ENCODE measurements at places on chromosomes 2 and 18.

DNA sequence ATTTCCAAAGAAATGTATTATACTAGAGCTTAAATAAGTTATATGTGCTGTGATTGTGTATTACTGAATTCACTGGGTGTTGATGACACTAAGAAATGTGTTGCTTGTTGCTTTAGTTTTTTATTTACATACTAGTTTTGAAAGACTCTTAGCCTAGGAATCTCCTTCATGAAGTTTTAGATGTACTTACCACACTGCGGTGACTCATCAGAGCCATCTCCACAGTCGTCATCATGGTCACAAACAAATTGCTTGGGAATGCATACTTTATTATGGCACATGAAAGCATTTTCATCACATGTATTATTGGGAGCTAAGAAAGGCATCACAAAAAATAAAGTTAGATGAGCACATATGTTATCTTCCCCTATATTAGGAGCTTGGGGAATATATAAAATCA lies 1624.2 kb downstream of the LRP1B start:
- no peak overlapping the region for H3K4me3 ChIP-seq
- H3K4me1 ChIP-seq, result no peaks in the 10 kb centered on the region
- no peaks in the 10 kb centered on the region for H3K36me3 ChIP-seq
- H3K27me3 ChIP-seq, result no peaks in the 10 kb centered on the region

DNA sequence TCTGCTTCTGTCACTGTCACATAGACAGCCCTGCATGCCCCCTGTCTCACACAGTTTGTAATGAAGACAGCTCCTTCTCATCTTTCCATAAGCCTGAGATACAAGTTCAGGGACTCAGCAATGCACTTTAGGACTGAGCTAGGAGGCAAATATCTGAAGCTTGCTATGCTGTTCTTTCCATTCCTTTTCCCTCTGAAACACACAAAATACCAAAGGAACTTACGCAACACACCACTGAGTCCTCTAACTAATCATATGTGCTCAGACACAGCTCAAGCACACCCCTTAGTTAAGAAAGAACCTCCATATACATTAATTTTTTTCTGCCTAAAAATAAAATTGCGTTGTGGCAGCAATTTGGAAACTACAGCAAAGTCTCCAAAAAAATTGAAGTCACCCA lies 17.9 kb downstream of the SERPINB8 start:
- no peaks in the 10 kb centered on the region for H3K27me3 ChIP-seq
- no peak overlapping the region for H3K4me3 ChIP-seq
- peaks cover 24% of the 10 kb centered on the region for H3K36me3 ChIP-seq
- no peak overlapping the region for H3K27ac ChIP-seq
- no peak for DNase-seq
- no peaks in the 10 kb centered on the region for H3K4me1 ChIP-seq

DNA sequence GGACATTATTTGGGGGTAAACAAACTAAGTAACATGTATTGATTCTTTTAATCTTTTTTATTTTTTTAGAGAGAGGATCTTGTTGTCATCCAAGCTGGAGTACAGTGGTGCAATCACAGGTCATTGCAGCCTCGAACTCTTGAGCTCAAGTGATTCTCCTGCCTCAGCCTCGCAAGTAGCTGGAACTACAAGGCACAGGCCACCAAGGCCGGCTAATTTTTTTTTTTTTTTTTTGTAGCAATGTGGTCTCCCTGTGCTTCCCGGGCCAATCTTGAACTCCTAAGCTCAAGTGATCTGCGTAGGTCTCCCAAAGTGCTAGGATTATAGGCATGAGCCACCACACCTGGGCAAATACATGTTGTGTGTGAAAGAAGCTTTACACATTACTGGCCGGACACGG lies 29.6 kb downstream of the OLA1 start:
- no peak overlapping the region for H3K27ac ChIP-seq
- H3K36me3 ChIP-seq, result peaks cover 3% of the 10 kb centered on the region
- H3K4me1 ChIP-seq, result no peaks in the 10 kb centered on the region
- DNase-seq, result no peak
- H3K4me3 ChIP-seq, result no peak overlapping the region

DNA sequence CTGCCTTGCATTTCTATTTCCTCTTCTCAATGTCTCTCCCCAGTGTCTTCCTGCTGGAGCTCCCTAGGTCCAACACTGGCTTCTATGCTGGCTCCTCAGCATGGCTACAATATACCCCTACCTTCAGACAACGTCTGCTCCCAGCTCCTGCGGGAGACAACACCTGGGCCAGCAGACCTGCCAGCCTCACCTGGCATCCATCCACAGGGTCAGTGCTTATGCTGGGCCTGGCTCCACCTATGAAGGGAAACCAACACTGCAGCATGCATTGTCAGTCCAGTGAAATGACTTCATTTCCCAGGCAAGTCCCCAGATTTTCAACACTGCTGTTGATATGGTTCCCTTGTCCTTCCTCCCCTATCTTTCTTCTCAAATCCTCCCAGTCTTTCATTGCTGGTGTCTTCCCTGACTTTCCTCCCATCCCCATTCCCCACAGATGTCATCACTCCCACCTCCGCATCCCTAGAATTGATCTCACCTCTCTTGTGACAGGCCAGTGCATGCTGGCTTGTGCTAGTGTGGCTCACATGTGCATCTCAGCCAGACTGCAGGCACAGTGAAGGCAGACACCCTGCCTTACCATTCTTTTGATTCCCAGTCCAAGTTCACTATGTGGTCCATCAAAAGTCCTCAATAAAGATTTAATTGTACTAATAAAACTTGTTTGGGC lies 98.0 kb downstream of the MYO5B start:
- no peak overlapping the region for H3K4me3 ChIP-seq
- no peak overlapping the region for H3K27ac ChIP-seq
- H3K27me3 ChIP-seq, result no peaks in the 10 kb centered on the region
- H3K4me1 ChIP-seq, result no peaks in the 10 kb centered on the region

GRCh38 chr2:150466741-150467620 lies 20.5 kb downstream of the RND3 start:
- H3K4me1 ChIP-seq, result no peaks in the 10 kb centered on the region
- H3K27ac ChIP-seq, result no peak overlapping the region
- DNase-seq, result no peak
- H3K27me3 ChIP-seq, result no peaks in the 10 kb centered on the region

DNA sequence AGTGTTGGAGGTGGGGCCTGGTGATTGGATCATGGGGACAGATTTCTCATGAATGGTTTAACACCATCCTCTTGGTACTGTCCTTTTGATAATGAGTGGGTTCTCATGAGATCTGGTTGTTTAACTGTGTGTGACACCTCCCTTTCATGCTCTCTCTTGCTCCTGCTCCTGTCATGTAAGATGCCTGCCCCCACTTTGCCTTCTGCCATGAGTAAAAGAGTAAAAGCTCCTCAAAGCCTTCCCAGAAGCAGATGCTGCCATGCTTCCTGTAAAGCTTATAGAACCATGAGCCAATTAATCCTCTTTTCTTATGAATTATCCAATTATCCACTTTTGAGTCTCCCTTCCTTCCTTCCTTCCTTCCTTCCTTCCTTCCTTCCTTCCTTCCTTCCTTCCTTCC lies 317.7 kb downstream of the RDH14 start:
- H3K4me1 ChIP-seq, result no peaks in the 10 kb centered on the region
- H3K36me3 ChIP-seq, result no peaks in the 10 kb centered on the region
- no peak for DNase-seq
- no peak overlapping the region for H3K4me3 ChIP-seq
- no peak overlapping the region for H3K27ac ChIP-seq
- H3K27me3 ChIP-seq, result peaks cover 2% of the 10 kb centered on the region

GRCh38 chr2:73700661-73701447 lies 36.3 kb downstream of the TPRKB start:
- no peak overlapping the region for H3K27ac ChIP-seq
- no peak overlapping the region for H3K4me3 ChIP-seq
- no peaks in the 10 kb centered on the region for H3K36me3 ChIP-seq
- DNase-seq, result no peak
- no peaks in the 10 kb centered on the region for H3K27me3 ChIP-seq

DNA sequence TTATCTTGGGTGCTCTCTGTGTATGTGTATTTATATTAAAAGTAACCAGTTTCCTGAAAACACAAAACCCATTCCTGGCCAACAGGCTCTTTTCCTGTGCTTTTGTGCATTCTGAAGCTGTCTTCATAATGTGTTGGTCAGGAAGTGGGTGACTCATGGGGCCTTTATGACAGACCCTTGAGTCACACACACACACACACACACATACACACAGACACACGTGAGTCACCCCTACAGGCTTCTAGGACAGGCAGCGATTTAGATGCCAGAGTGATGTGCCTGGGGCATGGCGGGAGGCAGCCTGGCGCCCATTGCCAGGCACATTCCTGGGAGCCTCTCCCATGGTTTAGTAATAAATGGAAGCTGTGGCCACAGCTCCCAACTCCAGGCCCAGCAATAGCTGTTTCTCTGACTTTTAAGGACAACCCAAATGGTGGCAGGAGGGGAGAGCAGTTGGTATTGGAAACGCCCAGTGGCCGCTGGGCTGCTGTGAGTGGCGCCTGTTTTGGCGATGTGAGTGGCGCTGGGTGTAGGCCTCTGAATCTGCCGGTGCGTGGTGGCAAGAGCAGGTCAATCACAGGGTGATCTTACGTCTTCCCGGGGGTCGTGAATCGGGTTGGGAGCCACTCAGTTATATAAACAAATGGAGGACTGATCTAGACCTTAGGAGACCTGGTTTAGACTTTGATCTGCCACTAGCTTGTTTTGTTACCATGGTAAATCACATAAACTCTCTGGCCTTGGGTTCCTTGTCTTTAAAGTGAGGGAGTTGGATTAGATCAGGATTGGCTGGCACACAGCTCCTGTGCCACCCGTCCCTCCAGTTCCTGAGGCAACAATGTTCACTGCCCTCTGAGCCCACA lies 150.7 kb upstream of the DLX2 start:
- H3K27ac ChIP-seq, result no peak overlapping the region
- DNase-seq, result no peak
- no peak overlapping the region for H3K4me3 ChIP-seq

GRCh38 chr2:222494104-222494739 lies 69.9 kb downstream of the SGPP2 start:
- H3K27ac ChIP-seq, result no peak overlapping the region
- H3K4me1 ChIP-seq, result no peaks in the 10 kb centered on the region
- no peak for DNase-seq
- H3K36me3 ChIP-seq, result no peaks in the 10 kb centered on the region
- no peaks in the 10 kb centered on the region for H3K27me3 ChIP-seq

GRCh38 chr2:56335101-56335500 lies 151.3 kb downstream of the CCDC85A start:
- no peak for DNase-seq
- H3K27me3 ChIP-seq, result no peaks in the 10 kb centered on the region
- no peak overlapping the region for H3K27ac ChIP-seq
- no peaks in the 10 kb centered on the region for H3K4me1 ChIP-seq
- no peaks in the 10 kb centered on the region for H3K36me3 ChIP-seq
- no peak overlapping the region for H3K4me3 ChIP-seq

- no peak overlapping the region for H3K27ac ChIP-seq
- no peak overlapping the region for H3K4me3 ChIP-seq
- H3K27me3 ChIP-seq, result no peaks in the 10 kb centered on the region
- no peak for DNase-seq
- peaks cover 75% of the 10 kb centered on the region for H3K36me3 ChIP-seq
- peaks cover 4% of the 10 kb centered on the region for H3K4me1 ChIP-seq
Measured at GRCh38 chr2:54618646-54619565, 104.6 kb upstream of the EML6 start.

DNA sequence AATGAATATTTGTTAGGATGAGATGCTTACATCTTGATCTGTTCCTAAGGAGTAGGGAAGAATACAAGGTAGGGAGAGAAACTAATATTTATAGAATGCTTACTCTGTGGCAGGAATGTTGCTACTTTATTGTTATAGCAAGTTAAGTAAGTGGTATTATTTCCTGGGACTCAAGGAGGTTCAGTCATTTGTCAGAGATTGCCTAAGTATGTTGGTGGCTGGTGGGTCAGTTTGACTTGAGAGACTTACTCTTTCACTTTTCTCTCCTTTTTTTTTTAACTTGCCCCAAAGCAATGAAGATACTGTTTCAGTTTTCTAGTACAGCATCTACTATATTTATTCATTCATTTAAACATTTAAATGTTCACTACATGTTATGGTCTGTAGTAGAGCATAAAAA lies 209.2 kb upstream of the STON1 start:
- no peak overlapping the region for H3K27ac ChIP-seq
- no peaks in the 10 kb centered on the region for H3K36me3 ChIP-seq
- no peaks in the 10 kb centered on the region for H3K27me3 ChIP-seq
- H3K4me1 ChIP-seq, result peaks cover 30% of the 10 kb centered on the region

- no peaks in the 10 kb centered on the region for H3K36me3 ChIP-seq
- H3K27me3 ChIP-seq, result no peaks in the 10 kb centered on the region
- no peaks in the 10 kb centered on the region for H3K4me1 ChIP-seq
- no peak for DNase-seq
- H3K4me3 ChIP-seq, result no peak overlapping the region
- no peak overlapping the region for H3K27ac ChIP-seq
Measured at GRCh38 chr2:9336241-9336575, 87.1 kb downstream of the ITGB1BP1 start.

DNA sequence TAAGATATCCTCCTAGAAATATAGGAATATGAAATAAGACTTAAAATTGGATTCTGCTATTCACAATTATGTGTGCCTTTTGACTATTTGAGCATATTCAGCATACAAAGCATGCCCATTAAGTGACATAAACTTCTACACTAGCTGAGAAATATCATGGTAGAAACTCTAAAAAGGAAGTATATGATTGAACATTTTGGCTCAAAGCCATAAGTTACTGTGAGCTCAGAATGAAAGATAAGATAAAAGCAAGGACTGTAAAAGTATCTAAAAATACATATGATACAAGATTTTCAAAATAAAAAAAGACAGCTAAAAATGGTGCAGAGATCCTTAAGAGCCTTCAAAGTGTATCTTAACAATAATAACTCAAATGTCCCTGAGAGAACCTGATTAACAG lies 340.5 kb upstream of the SLC39A10 start:
- no peaks in the 10 kb centered on the region for H3K27me3 ChIP-seq
- no peak overlapping the region for H3K27ac ChIP-seq
- no peak for DNase-seq
- H3K36me3 ChIP-seq, result no peaks in the 10 kb centered on the region

- no peak overlapping the region for H3K4me3 ChIP-seq
- no peaks in the 10 kb centered on the region for H3K36me3 ChIP-seq
- DNase-seq, result no peak
- H3K27ac ChIP-seq, result no peak overlapping the region
Measured at GRCh38 chr2:222669353-222669752, 2.1 kb upstream of the MOGAT1 start.

GRCh38 chr2:97950329-97951154 lies 45.2 kb downstream of the TMEM131 start:
- no peak overlapping the region for H3K27ac ChIP-seq
- H3K27me3 ChIP-seq, result no peaks in the 10 kb centered on the region
- H3K4me1 ChIP-seq, result no peaks in the 10 kb centered on the region
- no peaks in the 10 kb centered on the region for H3K36me3 ChIP-seq
- no peak for DNase-seq

DNA sequence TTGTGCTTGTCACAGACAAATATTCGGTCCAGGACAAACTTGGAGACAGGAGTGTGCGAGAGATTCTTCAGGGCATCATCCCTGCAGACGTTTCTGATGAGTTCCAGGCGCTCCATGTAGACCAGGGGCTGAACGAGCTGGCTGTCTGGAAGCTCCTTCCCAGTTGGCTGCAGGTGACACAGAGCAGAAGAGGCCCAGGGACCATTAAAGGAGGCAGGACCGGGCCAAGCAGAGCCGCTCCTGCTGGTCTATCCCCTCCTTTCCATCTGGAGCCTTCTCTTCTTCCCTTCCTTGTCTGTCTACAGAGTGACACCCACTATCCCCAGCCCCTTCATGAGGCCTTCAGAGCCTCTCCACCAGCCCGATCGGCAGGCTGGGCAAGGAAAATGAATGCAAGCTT lies 19.5 kb downstream of the CHST10 start:
- no peaks in the 10 kb centered on the region for H3K27me3 ChIP-seq
- no peak overlapping the region for H3K4me3 ChIP-seq
- no peaks in the 10 kb centered on the region for H3K36me3 ChIP-seq
- H3K27ac ChIP-seq, result no peak overlapping the region
